HFFc6 (cell line): ENCODE measurements at places on chromosomes 5 and 9. TPM values are rescaled to one million over a fixed set of nuclear protein-coding genes. Genes with fewer than 3 reads are reported as not detected.

- DNase-seq = no peak
Measured at GRCh38 chr9:93684161-93684765, 107.9 kb downstream of the PHF2 start.

- no peak for DNase-seq
Measured at GRCh38 chr5:31733371-31733770, 94.4 kb downstream of the PDZD2 start.

- no peak for DNase-seq
Measured at GRCh38 chr9:3479514-3480352, 46.1 kb downstream of the RFX3 start.

- peak; percentile 6 for DNase-seq
Measured at GRCh38 chr9:19229595-19230354, 718 bp upstream of the DENND4C start.

DNA sequence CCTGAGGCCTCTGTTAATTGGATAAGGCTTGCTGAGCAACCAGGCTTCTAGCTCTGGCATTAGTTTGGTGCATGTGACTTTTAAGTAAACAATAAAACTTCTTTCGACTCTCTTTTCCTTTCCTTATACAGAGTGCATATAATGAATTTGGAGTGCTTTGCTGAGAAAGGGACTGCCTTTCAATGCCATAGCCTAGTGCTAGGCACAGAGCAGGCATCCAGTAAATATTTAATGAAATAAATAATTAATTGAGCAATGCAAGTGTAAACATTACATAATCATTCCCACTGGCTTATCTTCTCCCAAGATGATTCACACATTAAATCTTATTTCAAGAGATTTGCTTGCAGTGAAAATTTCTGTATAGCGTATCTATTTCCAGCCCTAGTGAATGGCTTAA is 74.1 kb downstream of the NMUR2 start:
- DNase-seq = no peak

- peak; percentile 43 for DNase-seq
Measured at GRCh38 chr5:95644351-95645042, 2.1 kb upstream of the RFESD start.

NDST1 gene
- total RNA-seq = 138 to 182 TPM (median 172 TPM) in 3 replicates

DNA sequence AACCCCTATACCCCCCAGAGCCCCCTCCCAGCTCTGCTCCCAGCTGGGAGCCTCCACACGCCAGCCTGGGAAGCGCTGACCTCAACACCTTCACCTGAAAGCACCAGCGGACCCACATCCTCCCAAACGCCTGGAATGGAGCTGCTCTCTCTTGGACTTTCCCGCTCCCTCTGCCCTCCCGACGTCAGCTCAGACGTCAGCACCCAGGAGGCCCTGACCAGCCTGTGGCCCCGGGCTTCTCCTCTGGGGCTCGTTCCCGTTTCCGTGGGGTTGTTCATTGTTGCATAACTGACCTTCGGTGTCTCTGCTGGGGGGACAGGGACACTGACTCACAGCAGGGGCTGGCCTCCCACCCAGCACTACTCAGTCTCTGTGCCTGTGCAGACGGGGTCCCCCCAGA is 35.0 kb upstream of the SLC6A3 start:
- DNase-seq = no peak

DNA sequence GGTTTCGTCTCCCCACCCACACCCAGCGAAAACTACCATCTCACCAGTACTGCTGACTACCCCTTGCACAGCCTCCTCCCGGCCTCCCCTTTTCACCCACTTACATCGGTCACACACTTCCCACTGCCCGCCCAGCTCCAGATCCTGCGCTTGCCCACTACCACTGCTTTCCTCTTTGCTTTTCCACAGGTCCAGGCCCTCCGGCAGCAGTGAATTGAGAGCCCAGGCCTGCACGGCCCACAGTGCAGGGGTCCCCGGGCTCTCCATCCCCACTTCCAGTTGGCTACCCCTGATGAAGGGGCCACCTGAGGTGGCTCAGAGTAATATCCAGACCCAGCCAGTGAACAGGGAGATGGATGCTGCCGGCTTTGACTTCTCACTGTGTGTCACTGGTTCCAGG is 120.2 kb upstream of the FSTL4 start:
- no peak for DNase-seq

GRCh38 chr5:124859027-124859426 is 112.6 kb upstream of the ZNF608 start:
- no peak for DNase-seq

DNA sequence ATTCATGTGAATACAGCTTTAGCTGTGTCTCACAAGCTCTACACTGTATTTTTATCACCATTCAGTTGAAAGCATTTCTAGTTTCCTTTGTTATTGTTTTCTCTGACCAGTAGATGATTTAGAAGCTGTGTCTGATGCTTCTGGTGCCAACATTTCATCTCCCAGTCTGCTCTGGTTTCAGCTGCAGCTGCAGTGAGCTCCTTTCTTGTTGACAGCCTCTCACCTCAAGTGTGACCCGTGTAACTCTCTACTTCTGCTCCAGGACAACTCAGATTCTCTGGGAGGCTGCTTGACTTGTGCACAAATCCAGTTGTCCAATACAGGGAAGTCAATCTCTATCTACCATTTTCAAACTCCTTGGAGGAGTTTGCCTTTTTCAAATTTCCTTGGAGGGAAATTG is 504.8 kb downstream of the DIRAS2 start:
- DNase-seq = no peak

LMBRD2 gene
- total RNA-seq = 8.3 to 15.4 TPM (median 15.1 TPM) in 3 replicates

DNA sequence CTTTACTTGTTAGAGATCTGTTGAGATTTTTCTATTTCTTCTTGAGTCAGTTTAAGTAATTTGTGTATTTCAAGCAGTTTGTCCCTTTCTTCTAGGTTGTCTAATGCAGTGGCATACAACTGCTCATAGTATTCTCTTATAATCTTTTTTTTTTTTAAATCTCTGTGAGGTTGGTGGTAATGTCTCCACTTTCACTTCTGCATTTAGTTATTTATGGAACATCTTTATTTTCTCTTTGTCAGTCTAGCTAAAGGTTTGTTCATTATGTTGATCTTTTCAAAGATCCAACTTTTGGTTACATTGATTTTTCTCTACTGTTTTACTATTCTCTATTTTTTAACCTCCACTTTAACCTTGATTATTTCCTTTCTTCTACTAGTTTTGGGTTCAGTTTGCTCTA is 13.8 kb downstream of the FOXE1 start:
- DNase-seq = no peak

DNA sequence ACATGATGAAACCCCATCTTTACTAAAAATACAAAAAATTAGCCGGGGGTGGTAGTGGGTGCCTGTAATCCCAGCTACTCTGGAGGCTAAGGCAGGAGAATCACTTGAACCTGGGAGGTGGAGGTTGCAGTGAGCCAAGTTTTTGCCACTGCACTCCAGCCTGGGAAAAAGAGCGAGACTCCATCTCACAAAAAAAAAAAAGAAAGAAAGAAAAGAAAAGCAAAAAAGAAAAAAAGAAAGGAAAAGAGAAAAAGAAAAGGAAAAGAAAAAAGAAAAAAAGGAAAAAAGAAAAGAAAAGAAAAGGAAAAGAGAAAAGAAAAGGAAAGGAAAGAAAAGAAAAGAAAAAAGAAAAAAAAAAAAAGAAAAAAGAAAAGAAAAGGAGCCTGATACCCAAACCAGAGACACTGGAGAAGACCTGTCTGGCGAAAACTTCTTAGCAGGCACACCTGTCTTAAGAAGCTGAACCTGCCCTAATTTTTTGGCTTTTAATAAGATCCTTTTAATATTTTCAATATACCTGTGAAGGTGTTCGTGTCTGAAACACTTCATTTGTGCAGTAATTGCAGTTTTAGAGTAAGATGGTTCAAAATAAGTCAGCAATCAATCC is 164.7 kb upstream of the IRX2 start:
- DNase-seq = no peak

- no peak for DNase-seq
Measured at GRCh38 chr5:158756871-158757270, 342.8 kb downstream of the EBF1 start.
